Activated CD4-positive, CD25-positive, alpha-beta regulatory T cell treated with anti-CD3 and anti-CD28 coated beads, Interleukin-2, amount 50 U/mL, for 16 hours (primary cell): ENCODE measurements at places on chromosomes 7 and 10.

GRCh38 chr10:126104767-126105166 lies 208.4 kb downstream of the FANK1 start:
- no peak for DNase-seq

DNA sequence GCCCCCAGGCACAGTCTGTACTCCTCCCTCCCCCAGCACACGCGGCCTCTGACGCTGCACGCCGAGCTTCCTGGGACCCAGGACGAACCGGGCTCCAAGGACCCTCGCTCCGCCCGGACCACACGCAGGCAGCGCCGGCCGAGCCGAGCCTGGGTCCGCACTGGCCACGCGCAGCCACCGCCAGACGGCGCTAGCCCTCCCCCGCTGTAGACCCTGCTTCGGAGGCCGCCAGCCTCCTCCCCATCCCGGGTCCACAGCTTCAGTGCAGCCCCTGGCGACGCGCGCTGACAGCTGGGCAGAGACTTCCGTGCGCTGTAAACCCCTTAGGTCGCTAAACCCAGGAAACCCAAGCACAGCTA lies 936 bp upstream of the TCERG1L start:
- DNase-seq = no peak

- no peak for DNase-seq
These were observed 27.6 kb upstream of the LAMB1 start for GRCh38 chr7:108030516-108030915.

- no peak for DNase-seq
These were observed 182 bp downstream of the CCDC136 start for GRCh38 chr7:128791972-128792327.

GRCh38 chr10:101612872-101613271 lies 24.8 kb downstream of the DPCD start:
- no peak for DNase-seq

GRCh38 chr10:131087464-131088215 lies 223.9 kb downstream of the TCERG1L start:
- no peak for DNase-seq

GRCh38 chr7:87347664-87348063 lies 2.2 kb downstream of the CROT start:
- DNase-seq = no peak

DNA sequence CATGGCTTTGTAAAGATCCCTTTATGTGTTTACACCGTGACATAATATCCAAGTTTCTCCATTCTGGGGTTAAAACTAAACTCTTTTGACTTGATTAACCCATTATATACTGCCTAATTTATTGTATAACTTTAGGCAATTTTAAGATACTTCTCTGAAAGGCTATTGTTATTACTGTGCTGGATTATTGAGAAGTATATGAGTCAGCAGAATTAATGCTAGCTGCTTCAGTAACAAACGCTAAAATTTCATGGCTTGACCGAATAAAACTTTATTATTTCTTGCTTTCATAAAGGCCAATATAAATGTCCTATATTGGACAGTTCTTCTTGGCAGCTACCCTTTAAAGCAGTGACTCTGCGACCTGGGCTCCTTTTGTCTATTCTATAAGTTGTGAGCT lies 853.9 kb downstream of the SORCS3 start:
- no peak for DNase-seq

DNA sequence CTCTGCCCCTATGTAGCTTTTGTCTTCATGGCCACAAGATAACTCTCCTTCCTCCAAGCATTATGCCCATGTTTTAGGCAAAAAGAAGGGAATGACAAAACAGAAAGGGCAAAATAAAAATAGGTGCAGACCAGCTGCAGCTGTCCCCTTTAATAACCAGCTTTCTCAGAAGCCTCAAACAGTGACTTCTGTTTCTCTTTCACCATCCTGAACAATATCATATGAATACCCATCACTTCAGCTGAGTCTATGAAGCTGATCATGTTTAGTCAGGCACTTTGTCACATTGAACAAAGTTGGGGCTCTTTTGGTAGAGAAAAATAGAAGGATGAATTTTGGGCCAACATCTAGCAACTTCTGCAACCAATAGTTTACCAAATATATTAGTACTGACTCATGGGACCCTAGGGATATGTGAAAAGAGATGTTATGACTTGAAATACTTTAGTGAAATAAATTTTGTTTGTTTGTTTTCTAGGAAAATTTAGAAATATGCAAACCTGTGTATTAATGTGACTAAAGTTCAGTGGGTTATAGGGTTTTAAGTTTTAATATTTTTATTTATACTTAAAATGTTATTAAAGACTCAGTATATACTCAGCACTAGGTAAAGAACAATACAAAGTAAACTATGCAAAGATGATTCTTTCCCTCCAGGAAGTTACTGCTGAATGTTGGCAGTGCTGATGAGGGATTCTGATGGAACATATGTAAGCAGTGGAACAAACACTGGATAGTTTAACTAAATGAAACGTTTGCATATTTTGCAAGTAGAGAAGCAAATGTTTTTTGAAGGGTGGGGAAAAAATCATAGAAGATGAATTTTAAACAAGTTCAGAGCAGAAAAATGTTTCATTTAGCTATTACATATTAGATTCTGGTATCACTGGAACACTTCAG lies 133.7 kb downstream of the FOXP2 start:
- DNase-seq = no peak

GRCh38 chr7:72710983-72711382 lies 117.0 kb downstream of the TYW1B start:
- no peak for DNase-seq
